H7 (cell line): ENCODE measurements at places on chromosomes 7 and 10. TPM values are rescaled to one million over a fixed set of nuclear protein-coding genes. Genes with fewer than 3 reads are reported as not detected.

Gene CNNM2
- 4.5 and 8.4 TPM in 2 replicates for total RNA-seq

Gene GNGT1
- not detected in 2 replicates for total RNA-seq

Gene GTF2IRD1
- total RNA-seq: 19.6 and 21.1 TPM in 2 replicates

Gene C10orf143
- 0.42 and 2.3 TPM in 2 replicates for total RNA-seq

Gene CCL24
- not detected in 2 replicates for total RNA-seq

Gene ACTL6B
- 0.30 and 0.90 TPM in 2 replicates for total RNA-seq
